ENCODE measurements at places on chromosomes 4 and X.

GRCh38 chr4:55510685-55511084 is 36.0 kb downstream of the CLOCK start:
- DNase-seq = no peak

GRCh38 chrX:68714856-68715255 is 67.4 kb downstream of the STARD8 start:
- DNase-seq = no peak

- DNase-seq = no peak
Observed at GRCh38 chr4:16229604-16230003, 3.3 kb upstream of the TAPT1 start.

DNA sequence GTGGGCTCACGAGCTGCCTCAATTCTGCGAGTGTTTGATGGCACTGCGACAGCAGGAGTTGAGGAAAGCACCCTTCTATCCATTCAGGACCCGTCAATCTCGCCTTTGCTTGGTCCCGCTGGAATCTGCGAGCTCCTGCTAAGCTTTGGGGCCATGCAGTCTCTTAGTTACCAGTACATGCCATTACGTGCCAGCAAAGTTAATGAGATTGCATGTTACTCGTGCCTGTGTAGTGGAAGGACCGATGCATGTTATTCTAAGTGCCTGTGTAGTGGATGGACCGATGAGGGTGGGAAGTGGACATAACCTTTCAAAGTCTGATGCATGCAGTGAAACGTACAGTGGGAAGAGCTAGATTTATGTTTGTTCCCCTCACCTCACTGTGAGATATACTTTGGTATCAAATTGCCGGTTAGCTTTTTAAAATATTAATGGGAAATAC is 569 bp downstream of the RPS3A start:
- no peak for DNase-seq
